ENCODE measurements at places on chromosomes 3 and 15. TPM values are rescaled to one million over a fixed set of nuclear protein-coding genes. Genes with fewer than 3 reads are reported as not detected.

Gene RNF13
- total RNA-seq, result 61.1 TPM

Gene NXPE3
- total RNA-seq, result 19.4 TPM

Gene RTP3
- not detected for total RNA-seq

Gene SLC28A2
- total RNA-seq, result not detected

Gene EEF1AKMT4
- total RNA-seq, result 10.8 TPM

Gene CCR1
- total RNA-seq, result not detected

Gene OSTN
- not detected for total RNA-seq

Gene ZIC1
- total RNA-seq, result 0.01 TPM

Gene SI
- total RNA-seq, result not detected

Gene MORC1
- total RNA-seq, result not detected

Gene WDR93
- total RNA-seq, result 0.21 TPM

Gene VIPR1
- 2.0 TPM for total RNA-seq

Gene HDC
- not detected for total RNA-seq

Gene MUC13
- total RNA-seq, result 7.0 TPM

All from A549 treated with AZD2906 at 1 μM for 4 hours (cell line).